ENCODE measurements at places on chromosomes 2 and 18.

- no peak for DNase-seq
These were observed 163.6 kb upstream of the RBMS1 start for GRCh38 chr2:160657196-160657595.

GRCh38 chr2:241559323-241560161, 997 bp downstream of the BOK start:
- no peak for DNase-seq

GRCh38 chr18:54749291-54749690, 79.0 kb upstream of the RAB27B start:
- no peak for DNase-seq

GRCh38 chr2:71990122-71990521, 157.5 kb downstream of the CYP26B1 start:
- DNase-seq: no peak

GRCh38 chr18:37321582-37322491, 243.8 kb downstream of the CELF4 start:
- no peak for DNase-seq

- no peak for DNase-seq
These were observed 112.2 kb downstream of the MEIS1 start for GRCh38 chr2:66547118-66547517.

DNA sequence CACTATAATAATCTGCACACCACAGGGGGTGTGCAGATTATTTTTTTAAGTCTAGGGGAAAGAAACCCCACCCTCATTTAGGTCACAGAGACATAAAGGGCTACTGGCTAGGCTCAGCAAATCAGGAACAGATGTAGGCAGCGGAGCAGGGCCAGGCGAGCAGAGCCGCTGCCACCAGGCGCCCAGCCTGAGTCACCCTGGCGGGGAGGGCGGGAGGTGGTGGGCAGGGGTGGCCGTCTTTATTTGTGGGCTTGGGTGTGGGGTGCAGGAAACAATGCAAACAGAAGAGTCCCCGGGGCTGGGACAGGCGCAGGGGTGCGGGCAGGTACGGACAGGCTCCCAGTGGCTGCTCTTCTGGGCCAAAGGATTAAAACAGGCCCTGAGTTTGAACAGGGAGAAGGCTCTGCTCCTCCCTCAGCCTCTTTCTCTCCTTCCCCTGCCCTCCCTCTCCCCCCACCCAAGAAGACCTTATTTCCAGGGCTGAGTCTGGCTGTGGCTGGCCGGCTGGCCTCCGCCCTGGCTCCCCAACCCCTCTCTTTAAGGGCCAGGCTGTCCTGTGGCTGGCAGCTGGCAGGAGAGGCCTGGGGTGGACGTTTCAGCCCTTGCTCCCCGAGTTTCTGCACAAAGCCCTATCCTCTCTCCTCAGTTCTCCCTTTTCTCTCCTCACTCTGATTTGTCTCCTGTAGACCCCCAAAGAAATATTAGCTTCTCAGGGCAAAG, 142.9 kb upstream of the SMAD2 start:
- no peak for DNase-seq

Measured in skin of body (tissue), 3 donors.